NCI-H187 (cell line): ENCODE measurements at places on chromosomes 1 and 21.

GRCh38 chr1:23367791-23368561, 1.7 kb downstream of the ZNF436 start:
- DNase-seq, result peak; percentile 97

DNA sequence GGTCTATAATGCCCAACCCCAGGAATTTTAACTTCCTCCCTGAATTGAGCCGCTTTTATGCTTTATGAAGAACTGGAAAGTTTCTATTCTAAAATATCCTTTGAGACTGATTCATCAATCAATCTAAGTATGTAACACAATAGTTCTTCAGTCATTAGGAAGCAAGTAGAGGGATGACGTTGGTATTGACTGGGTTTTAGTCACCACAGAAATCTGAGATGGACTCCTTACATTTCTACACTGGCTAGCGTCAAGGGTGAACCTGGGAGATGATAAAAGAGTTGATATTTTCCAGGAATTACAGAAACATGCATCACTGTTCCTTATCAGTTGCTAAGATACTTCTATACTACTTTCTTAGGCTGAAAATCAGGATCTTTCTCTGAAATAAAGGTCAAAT, 308.0 kb downstream of the HMCN1 start:
- no peak for DNase-seq

DNA sequence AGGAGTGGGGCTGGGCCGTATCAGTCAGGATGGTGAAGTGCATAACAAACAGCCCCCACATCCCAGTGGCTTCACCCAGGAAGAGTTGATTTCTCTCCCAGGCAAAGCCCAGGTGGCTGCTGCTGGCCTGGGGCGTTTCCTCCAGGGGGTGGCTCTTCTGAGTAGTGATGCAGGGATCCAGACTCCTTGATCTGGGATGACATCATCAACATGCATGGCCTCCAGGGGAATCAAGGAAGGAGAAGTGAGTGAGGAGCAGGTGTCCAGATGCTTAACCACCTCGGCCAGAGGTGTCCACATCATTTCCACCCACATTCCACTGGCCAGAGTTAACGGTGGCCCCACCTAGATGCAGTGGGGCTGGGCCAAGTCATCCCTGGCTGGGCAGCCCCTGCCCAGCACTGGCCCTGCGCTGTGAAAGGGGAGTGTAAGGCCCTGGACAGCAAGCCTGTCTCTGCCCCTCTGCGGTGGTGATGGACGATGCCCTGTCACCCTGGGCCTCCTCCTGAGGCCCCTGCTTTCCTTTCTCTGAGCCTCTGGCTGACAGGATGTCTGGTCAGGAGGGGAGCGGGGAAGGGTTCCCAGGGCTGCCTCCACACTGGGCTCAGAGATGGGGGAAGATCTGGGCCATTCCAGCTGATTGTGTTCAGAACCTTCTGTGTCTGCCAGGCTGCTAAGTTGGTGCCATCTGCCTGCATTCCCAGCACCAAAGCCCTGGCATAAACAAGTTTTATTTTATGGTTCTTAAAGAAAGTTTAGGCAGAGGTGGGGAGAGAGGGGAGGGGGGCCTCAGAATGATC, 598.2 kb downstream of the MATN1 start:
- no peak for DNase-seq

- no peak for DNase-seq
Observed at GRCh38 chr1:19717467-19717866, 52.8 kb downstream of the HTR6 start.

- no peak for DNase-seq
Observed at GRCh38 chr1:31704271-31705079, 658 bp upstream of the COL16A1 start.
